MCF 10A (cell line): ENCODE measurements at places on chromosomes 1 and 21. TPM values are rescaled to one million over a fixed set of nuclear protein-coding genes. Genes with fewer than 3 reads are reported as not detected.

The RAD54L gene
- 4.5 and 5.0 TPM in 2 replicates for total RNA-seq

The EPB41 gene
- 15.0 and 23.0 TPM in 2 replicates for total RNA-seq

The IFI6 gene
- total RNA-seq = 3.8 and 5.8 TPM in 2 replicates

The LIN9 gene
- 10.3 and 10.4 TPM in 2 replicates for total RNA-seq

- H3K36me3 ChIP-seq = peaks cover 30% of the 10 kb centered on the region
- H3K27me3 ChIP-seq = no peaks in the 10 kb centered on the region
- DNase-seq = peak; percentile 42
- peak overlapping the region; percentile 92 for H3K27ac ChIP-seq
Observed at GRCh38 chr1:154607106-154607608, 829 bp downstream of the ADAR start.

DNA sequence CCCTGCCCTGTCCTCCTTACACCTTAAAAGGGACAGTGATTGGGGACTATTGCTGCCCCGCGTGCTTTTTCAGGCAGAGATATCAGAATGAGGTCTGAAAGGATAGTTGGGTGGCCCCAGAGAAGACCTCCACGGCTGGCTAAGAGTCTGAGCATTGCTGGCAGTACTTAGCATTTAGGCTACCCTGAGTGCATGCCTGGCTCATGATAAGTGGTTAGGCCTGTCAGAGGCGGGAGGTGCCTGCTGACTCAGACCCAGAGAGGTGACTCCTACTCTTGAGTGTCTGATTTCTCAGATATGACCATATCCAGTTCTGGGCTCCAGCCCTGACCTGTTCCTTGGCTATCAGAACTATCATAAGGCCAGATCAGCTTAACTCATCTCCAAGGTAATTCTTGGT lies 213.7 kb downstream of the PBX1 start:
- H3K4me3 ChIP-seq = no peak overlapping the region
- peak overlapping the region; percentile 85 for H3K27ac ChIP-seq
- H3K36me3 ChIP-seq = no peaks in the 10 kb centered on the region
- peaks cover 54% of the 10 kb centered on the region for H3K4me1 ChIP-seq
- no peaks in the 10 kb centered on the region for H3K27me3 ChIP-seq

- peak overlapping the region; percentile 71 for H3K4me3 ChIP-seq
- H3K36me3 ChIP-seq = no peaks in the 10 kb centered on the region
- peak overlapping the region; percentile 6 for H3K27ac ChIP-seq
- peak; percentile 81 for DNase-seq
- H3K4me1 ChIP-seq = peaks cover 54% of the 10 kb centered on the region
Observed at GRCh38 chr1:21937372-21938121, 437 bp upstream of the HSPG2 start.
